ENCODE measurements at places on chromosomes 2 and 18. TPM values are rescaled to one million over a fixed set of nuclear protein-coding genes. Genes with fewer than 3 reads are reported as not detected.

The LCT gene
- total RNA-seq: under 0.01 TPM

The LYPD6 gene
- 0.90 TPM for total RNA-seq

The GCKR gene
- under 0.01 TPM for total RNA-seq

The ACVR1 gene
- total RNA-seq: 21.1 TPM

The SFXN5 gene
- 8.3 TPM for total RNA-seq

The GALR1 gene
- total RNA-seq: not detected

The CACNB4 gene
- 0.36 TPM for total RNA-seq

The PLCD4 gene
- 2.0 TPM for total RNA-seq

The STARD6 gene
- 0.28 TPM for total RNA-seq

The GKN2 gene
- total RNA-seq: not detected

The SCN7A gene
- total RNA-seq: 0.90 TPM

The RAPGEF4 gene
- 3.2 TPM for total RNA-seq

The IGFBP5 gene
- total RNA-seq: 392 TPM

The CHRND gene
- not detected for total RNA-seq

The SRD5A2 gene
- not detected for total RNA-seq

The PLGLB2 gene
- 0.72 TPM for total RNA-seq

The ALLC gene
- total RNA-seq: not detected

The ELOA2 gene
- total RNA-seq: not detected

The CCDC121 gene
- total RNA-seq: 2.2 TPM

The TSGA10 gene
- total RNA-seq: 0.54 TPM

The SOX11 gene
- total RNA-seq: 4.7 TPM

The RANBP2 gene
- total RNA-seq: 64.9 TPM

The DLGAP1 gene
- under 0.01 TPM for total RNA-seq

The CCDC68 gene
- 0.54 TPM for total RNA-seq

The QPCT gene
- total RNA-seq: 2.2 TPM

The LYPD1 gene
- 79.7 TPM for total RNA-seq

The DTNA gene
- total RNA-seq: 9.5 TPM

The MLPH gene
- 13.9 TPM for total RNA-seq

The LRRC30 gene
- total RNA-seq: not detected

The WDR12 gene
- 12.2 TPM for total RNA-seq

The CROCC2 gene
- not detected for total RNA-seq

The FHOD3 gene
- 16.0 TPM for total RNA-seq

The ING5 gene
- 38.9 TPM for total RNA-seq

The EVA1A gene
- total RNA-seq: 89.2 TPM

The CNDP1 gene
- not detected for total RNA-seq

The KCNIP3 gene
- 0.83 TPM for total RNA-seq
